Endothelial cell of umbilical vein (primary cell): ENCODE measurements at places on chromosomes 1 and 21. TPM values are rescaled to one million over a fixed set of nuclear protein-coding genes. Genes with fewer than 3 reads are reported as not detected.

GRCh38 chr21:37226041-37226920 is 40.9 kb downstream of the VPS26C start:
- no peak overlapping the region for H3K4me3 ChIP-seq
- no peak overlapping the region for H3K27ac ChIP-seq
- H3K4me1 ChIP-seq, result peaks cover 2% of the 10 kb centered on the region
- H3K27me3 ChIP-seq, result no peaks in the 10 kb centered on the region
- no peak for DNase-seq

DNA sequence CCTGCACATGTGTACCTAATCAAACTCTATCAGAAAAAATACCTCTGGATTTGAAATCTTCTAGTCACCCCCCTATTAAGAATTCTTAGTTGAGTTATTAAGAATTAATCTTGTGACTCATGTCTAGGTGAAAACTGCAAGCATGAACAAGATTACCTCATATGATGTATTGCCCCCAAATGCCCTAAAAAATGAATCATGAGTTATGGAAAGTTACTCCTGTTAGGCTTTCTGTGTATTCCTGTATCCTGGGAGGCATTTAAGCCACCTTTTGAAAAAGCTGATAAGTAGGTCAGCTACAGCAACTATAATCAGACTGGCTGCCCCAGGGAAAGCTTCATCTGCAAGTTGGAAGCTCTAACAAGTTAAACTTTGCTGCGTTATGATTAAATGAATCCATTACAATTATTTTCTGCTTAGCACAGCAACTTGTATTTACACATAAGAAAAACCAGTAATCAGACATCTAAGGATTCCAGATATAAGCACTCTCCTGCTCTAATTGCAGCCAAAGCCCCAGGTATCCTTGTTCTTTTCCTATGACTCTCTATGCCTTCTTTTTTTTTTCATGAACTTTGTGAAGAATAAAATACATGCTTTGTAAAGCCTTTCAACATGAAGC is 147.7 kb downstream of the NTPCR start:
- no peak for DNase-seq
- no peaks in the 10 kb centered on the region for H3K4me1 ChIP-seq
- H3K27ac ChIP-seq, result no peak overlapping the region
- no peaks in the 10 kb centered on the region for H3K36me3 ChIP-seq

DNA sequence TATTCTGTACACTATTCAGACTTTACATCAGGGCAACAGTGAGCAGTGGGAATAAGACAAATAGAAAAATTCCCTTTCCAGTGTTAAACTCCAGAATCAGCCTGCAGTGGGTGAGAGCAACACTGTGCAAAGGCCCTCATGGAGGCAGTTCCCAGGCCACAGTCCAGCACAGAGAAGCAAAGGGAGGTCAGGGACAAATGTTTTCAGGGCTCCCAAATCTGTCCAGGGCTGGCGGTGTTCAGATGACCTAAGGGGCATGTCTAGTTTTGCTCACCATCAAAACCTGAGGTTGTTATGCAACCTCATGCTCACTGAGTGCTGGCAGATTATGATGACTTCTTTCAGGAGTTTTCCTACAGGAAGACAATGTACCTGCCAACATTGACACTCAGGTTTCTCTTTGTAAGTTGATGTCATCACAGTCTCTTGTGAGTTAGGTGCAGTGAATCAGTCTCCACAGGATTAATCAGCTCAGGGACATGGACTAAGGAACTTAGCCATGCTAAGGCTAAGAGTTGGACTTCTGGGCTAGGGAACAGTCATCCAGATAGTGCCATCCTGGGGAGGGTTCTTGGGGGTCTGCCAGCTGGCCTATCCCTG is 3.6 kb upstream of the LCE5A start:
- no peaks in the 10 kb centered on the region for H3K4me1 ChIP-seq
- DNase-seq, result no peak
- no peaks in the 10 kb centered on the region for H3K27me3 ChIP-seq
- no peak overlapping the region for H3K27ac ChIP-seq
- H3K36me3 ChIP-seq, result no peaks in the 10 kb centered on the region

- H3K27me3 ChIP-seq, result no peaks in the 10 kb centered on the region
- H3K27ac ChIP-seq, result no peak overlapping the region
- H3K36me3 ChIP-seq, result no peaks in the 10 kb centered on the region
- no peak for DNase-seq
Observed at GRCh38 chr1:226216056-226216455, 7.4 kb upstream of the MIXL1 start.

GRCh38 chr1:228837817-228838716 is 102.8 kb downstream of the RHOU start:
- H3K4me3 ChIP-seq, result no peak overlapping the region
- peaks cover 28% of the 10 kb centered on the region for H3K4me1 ChIP-seq
- H3K36me3 ChIP-seq, result no peaks in the 10 kb centered on the region
- H3K27ac ChIP-seq, result peak overlapping the region; percentile 60

The SIK1 gene
- total RNA-seq, result 3.3 and 8.0 TPM in 2 replicates

The SYPL2 gene
- total RNA-seq, result not detected in 2 replicates
